ENCODE measurements at places on chromosomes 12 and 14. TPM values are rescaled to one million over a fixed set of nuclear protein-coding genes. Genes with fewer than 3 reads are reported as not detected.

DNA sequence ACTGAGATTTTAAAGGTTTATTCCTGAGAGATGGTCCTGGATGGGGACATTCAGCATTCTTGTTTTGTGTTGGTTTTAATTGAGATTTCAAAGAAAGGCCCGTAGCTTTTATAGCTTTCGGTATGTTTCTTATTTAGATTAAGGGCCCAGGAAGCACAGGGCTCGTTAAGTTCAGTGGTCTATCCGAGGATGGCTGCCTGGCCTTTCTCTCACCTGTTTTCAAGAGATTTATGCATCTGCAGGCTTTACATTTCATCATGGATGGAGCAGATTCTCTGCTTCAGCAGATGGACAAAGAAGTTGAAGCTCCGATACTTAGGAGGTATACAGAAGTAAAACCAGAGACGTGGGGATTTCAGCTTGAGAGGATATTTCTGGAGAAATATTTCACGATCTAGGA lies 16.0 kb downstream of the FZD10 start:
- DNase-seq = no peak

DNA sequence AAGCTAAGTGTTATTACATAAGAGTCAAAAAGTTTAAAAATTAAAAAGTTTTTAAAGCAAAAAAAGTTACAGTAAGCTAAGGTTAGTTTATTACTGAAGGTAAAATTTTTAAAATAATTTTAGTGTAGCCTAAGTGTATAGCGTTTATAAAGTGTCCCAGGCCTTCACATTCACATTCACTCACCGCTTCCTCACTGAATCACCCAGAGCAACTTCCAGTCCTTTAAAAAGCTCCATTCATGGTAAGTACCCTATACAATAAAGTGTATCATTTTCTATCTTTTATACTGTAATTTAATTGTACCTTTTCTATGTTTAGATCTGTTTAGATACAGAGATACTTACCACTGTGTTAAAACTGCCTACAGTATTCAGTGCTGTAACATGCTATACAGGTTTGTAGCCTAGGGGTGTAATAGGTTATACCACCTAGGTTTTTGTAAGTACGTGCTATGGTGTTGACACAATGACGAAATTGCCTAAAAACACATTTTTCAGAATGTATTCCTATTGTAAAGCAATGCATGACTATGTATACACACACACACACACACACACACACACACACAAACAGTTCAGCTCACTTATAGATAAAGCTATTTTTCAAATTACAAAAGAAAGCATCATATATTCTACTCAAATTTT lies 3.7 kb downstream of the CLEC14A start:
- no peak for DNase-seq

GRCh38 chr12:104703372-104703771 lies 246.6 kb downstream of the CHST11 start:
- DNase-seq = no peak

The KRT72 gene
- total RNA-seq = not detected

DNA sequence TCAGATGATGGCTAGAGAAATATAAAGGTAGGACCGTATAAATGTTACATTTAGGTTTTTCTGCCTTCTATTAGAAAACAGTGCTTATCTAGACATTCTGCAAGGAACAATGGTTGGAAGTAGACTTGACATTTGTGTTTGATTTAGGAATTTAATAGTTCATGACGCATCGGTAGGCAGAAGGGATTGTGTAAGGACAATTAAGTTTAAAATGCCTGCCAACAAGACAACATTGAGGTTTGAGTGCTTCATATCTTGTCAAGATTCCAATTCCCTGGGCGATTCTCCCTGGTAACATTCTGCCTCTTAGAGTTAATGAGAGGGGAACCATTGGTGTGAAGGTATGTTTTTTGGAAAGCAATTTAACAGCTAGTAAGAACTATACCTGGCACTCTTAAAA lies 186.8 kb upstream of the RBM19 start:
- peak; percentile 31 for DNase-seq

- DNase-seq = no peak
These were observed 12.4 kb upstream of the SNAPC1 start for GRCh38 chr14:61749867-61750266.

- DNase-seq = no peak
These were observed 340.4 kb downstream of the NAV3 start for GRCh38 chr12:78171061-78171460.

The GARIN6 gene
- total RNA-seq = not detected

The DPPA3 gene
- total RNA-seq = not detected

The HEBP1 gene
- total RNA-seq = 4.1 TPM

The PTHLH gene
- 0.88 TPM for total RNA-seq

DNA sequence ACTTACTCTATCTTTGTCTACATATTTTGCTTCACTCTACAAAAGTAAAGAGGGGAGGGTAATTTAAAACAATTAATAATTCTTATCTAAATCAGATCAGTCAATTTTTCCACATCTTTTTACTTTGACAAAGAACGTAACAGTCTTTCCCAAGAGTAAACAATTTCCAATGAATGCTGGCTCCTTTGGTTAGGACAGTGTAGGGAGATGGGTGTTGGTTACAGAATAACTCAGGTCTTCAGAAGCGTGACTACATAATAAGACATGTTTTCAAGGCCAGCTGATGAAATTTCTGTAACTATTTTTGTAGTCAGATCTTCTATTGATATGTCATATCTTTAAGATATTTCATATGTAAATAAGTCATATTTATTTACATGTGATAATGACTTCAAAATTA lies 183.0 kb upstream of the CAND1 start:
- no peak for DNase-seq

The FSCB gene
- total RNA-seq = not detected

The METTL25 gene
- total RNA-seq = 1.8 TPM

The CACNA2D4 gene
- total RNA-seq = 0.24 TPM

DNA sequence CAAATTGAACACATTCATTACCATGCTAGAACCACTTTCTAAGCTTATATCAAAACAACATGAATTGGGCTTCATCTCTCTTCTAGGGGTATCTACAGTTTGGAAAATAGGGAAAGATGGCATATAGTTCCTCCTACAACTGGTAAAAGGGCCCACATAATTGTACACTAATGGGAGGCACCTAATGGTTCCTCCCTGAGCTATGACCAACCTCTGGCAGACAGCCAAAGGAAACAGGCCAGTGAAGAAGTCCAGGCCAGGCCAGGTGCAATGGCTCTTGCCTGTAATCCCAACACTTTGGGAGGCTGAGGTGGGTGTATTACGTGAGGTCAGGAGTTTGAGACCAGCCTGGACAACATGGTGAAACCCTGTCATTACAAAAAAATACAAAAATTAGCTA lies 23.2 kb upstream of the APOF start:
- DNase-seq = no peak

The SMIM41 gene
- total RNA-seq = not detected

- DNase-seq = no peak
These were observed 39.6 kb downstream of the DAD1 start for GRCh38 chr14:22549324-22549962.

The ERP27 gene
- total RNA-seq = 0.10 TPM

The CLEC9A gene
- total RNA-seq = not detected

The PDE3A gene
- under 0.01 TPM for total RNA-seq

The PTPRO gene
- total RNA-seq = 0.72 TPM

DNA sequence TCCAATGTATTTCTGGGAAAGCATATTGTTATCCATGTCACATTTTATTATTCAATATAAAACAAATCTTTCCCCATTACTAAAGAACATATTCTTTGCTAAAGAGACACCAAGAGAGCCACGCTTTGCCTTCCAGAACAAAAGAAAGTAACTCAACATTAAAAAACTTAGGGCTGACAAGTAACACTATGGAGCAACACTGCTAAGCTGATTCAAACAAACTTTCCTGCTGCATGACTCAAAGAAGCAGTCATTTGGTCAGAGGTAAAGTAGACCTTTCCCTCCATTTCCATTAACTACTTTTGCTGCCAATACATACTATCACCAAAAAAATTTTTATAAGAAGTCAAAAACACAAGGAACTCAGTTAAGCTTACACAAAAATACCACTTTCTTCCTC lies 83.0 kb downstream of the DENND5B start:
- no peak for DNase-seq

DNA sequence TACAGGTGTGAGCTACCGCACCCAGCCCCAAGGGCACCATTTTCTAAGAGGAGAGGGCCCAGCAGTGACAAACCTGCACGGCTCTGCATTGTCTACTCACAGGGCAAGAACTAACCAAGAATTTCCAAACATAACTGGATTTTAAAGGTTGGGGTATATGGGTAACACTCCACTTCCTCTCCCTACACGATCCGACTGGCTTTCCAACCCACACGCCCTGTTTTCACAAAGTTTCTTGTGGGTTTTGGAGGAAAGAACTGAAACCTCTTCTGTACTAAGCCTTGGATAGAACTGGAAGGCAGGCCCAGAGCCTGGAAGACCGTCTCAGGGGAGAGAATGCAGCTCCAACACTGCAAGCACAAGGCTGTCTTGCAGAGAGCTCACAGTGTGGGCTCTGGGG lies 24.9 kb downstream of the SNRNP35 start:
- no peak for DNase-seq

The FAM186B gene
- total RNA-seq = 0.29 TPM

GRCh38 chr12:25959071-25959961 lies 834 bp downstream of the RASSF8 start:
- peak; percentile 72 for DNase-seq

DNA sequence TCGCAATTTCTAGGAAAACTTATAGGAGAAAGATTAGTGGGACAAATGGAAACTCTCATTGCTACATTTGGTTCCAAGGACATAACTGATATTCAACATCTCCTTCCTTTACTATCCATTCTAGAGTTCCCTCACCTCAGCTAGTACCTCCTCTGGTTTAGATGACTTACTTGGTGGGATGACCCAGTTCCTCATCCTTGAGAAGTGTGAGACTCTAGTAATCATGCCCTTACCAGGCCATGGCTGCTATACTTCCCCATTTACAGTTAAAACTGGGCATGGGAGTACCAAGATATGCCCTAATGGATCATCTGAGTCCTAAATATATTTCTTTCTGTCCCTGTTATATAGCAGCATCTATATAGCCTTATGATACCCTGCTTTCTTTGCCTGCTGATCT lies 58.1 kb downstream of the IFT81 start:
- no peak for DNase-seq

DNA sequence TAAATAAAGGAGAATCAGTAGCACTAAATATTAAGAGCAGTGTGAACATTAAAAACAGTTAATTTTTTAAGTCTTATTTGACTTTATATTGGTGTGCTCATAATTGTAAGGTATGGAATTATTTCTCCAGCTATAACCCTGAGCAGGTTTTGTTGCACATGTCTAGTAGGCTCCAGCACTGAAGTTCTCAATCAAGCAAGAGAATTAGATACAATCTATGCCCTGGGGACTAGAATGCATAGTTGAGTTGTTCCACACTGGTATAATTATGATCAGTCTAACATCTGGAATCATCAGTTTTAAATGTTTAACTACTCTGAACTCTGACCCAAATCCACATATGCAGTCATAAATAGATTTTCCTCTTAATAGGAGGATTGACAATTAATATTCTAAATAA lies 257.8 kb upstream of the ARHGAP5 start:
- DNase-seq = peak; percentile 28

The AQP5 gene
- total RNA-seq = not detected

DNA sequence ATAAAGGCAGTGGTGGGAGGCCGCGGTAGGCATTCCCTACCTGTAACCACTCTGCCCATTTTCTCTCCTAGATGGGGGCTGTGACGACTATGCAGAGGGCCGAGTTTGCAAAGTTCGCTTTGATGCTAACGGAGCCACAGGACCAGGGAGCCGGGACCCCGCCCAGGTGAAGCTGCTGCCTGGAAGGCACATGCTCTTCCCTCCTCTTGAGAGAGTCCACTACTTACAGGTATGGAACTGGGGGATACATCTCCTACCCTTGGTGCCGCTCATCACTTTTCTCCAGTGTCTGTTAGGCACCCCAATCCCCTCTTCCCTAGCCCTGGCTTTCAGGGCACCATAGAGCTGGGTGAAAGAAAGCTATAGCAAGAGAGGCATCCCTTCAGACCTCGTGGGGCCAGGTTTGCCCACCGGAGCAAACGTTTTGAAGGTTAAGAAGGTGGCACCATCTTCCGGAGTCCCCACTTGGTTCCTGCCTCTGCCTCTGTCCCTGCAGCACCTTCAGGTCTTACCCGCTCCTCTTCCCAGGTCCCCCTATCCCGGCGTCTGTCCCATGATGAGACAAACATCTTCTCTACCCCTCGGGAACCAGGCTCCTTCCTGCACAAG lies 2.0 kb upstream of the P3H3 start:
- no peak for DNase-seq

DNA sequence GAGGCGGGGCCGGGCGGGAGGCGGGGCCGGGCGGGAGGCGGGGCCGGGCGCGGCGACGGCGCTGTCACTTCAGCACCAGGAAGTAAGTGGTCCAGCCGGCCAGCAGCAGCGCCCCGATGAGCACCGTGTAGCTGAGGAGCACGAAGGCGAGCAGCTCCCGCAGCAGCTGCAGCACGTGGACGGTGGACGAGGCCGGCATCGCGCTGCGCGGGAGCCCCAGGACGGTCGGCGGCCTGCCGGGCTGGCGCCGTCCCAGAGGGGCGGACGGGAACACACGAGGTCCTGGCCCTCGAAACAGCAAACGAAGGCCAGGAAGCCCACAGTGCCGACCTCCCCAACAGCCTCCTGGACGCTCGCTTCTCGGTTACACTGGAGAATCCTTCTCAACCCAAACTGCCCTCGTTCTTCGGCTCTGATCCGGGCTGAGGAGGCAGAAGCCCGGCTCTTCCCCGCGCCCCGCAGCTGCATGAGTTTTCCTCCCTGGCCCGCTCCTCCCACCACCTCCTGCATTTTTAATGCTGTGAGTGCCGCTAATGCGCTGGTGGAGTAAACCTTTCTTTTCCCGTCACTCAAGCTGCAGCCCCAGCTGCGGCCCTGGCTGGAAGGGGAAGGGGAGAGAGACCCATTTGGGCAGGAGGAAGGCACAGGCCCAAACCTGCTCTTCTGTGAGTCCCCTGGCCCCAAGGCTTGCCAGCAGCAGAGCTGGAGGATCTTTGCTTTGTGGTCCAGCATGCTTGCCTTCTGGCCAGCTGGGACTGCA lies 694 bp upstream of the DIABLO start:
- DNase-seq = no peak

- DNase-seq = no peak
These were observed 13.6 kb downstream of the ACADS start for GRCh38 chr12:120739031-120739762.

All from RPMI7951 (cell line).